NCI-H1417 treated with DMSO at 0.1 percent for 48 hours (cell line): ENCODE measurements at places on chromosomes 13 and 19.

GRCh38 chr19:31882709-31883108, 462.7 kb upstream of the ZNF507 start:
- no peak for DNase-seq

DNA sequence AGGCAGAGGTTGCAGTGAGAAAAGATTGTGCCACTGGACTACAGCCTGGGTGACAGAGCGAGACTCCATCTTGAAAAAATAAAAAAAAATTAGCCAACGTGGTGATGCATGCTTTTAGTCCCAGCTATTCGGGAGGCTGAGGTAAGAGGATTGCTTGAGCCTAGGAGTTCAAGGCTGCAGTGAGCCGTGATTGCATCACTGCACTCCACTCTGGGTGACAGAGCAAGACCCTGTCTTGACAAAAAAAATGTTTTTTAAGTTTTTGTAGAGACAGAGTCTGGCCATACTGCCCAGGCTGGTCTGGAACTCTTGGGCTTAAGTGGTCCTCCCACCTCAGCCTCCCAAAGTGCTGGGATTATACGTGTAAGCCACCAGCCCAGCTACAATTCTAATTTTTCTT, 22.4 kb upstream of the LSM14A start:
- no peak for DNase-seq

DNA sequence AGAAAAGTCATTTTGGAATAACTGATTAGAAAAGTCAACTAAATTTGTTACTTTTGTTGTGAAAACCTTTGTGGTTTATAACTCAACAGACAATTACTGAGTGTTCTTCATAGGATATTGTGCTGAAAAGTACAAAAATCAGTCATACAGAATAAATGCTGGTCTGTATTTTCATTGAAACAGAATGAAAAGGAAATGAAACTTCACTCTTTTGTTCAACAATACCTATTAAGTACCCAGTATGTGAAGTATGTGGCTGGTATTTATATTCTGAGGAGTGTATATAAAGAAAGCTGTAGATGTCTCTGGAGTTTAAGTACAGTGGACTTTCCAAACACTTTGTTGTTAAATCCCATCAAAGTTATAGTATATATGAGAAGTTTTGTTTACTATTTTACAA, 828.4 kb upstream of the ATXN8OS start:
- no peak for DNase-seq

- no peak for DNase-seq
Measured at GRCh38 chr19:47641891-47642485, 33.1 kb downstream of the BICRA start.

GRCh38 chr13:112931028-112931934, 37.7 kb upstream of the MCF2L start:
- peak; percentile 78 for DNase-seq

DNA sequence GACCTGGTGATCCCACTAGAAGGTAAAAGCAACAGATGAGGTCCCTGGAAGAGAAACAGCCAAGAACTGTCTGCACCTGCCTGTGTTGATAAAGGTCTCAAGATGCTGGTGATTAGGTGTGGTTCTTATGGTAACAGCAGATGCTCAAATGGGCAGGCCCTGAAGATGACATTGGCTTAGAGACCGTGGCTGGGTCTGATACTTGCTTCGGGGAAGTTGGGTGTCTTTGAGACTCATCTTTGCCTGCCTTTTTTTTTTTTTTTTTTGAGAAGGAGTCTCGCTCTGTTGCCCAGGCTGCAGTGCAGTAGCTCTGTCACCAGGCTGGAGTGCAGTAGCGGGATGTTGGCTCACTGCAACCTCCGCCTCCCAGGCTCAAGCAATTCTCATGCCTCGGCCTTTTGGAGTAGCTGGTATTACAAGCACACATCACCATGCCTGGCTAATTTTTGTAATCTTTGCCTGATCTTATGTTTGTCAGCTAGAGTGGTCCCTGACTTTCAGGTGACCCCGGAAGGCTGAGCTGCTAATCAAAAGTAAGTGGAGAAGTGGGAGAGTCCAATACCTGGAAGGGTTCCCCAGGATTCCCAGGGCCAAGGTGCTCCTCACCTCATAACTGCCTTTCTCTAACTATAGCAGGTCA, 7.9 kb downstream of the SLC25A23 start:
- no peak for DNase-seq

DNA sequence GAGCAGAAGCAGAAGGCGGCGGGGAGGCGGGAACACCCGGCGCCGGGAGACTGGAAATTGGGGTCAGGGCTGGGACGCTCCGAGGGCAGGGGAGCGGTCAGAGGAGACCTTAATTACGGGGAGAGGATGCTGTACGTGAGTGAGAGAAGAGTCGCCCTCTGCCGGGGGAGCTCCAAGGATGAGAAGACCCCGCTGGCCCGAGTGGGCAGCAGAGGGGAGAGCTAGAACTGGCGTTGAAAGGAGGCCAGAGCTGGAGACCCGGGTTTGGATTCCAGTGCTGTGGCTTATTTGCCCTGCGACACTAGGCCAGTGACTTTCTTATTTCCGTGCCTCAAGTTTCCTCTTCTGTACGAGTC, 536 bp downstream of the FAM32A start:
- no peak for DNase-seq

DNA sequence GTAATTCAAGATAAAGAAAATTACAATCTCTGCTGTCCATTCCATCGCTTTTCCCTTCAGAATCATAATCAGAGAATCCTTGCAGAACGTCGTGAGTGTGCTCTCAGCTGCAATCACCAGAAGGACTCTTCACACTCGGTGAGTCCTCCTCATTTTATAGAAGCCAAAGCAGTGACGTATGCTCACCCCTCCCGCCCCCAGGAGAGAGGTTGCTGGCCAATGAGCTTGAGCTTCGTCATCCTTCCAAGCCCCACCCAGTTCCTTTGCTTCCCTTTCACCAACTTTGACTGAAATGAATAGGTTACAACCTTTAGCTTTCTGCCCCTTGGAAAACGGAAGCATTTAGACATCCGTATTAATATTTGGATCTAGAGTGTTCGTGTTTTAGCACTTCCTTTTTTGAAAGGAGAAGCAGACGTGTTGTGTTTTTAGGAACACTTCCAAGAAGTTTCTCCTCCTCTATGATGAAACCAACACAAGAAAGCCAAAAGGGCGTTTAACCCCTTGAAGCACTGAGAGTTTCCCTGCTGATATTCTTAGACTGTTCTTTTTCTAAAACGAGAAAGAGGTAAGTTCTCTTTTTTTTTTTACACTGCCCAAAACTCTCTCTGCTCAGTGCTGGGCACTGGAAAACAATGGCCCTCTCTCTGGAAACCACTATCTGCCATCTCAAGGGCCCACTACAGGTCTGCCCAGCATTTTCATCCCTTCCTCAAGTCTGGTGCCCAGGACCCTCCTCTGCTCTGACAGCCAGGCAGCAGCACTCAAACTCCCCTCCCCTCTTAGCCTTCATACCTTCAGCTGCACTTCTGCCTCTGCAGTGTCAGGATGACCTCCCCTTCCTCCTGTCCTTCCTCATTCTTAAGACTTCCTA, 44.3 kb upstream of the CEACAM21 start:
- no peak for DNase-seq

DNA sequence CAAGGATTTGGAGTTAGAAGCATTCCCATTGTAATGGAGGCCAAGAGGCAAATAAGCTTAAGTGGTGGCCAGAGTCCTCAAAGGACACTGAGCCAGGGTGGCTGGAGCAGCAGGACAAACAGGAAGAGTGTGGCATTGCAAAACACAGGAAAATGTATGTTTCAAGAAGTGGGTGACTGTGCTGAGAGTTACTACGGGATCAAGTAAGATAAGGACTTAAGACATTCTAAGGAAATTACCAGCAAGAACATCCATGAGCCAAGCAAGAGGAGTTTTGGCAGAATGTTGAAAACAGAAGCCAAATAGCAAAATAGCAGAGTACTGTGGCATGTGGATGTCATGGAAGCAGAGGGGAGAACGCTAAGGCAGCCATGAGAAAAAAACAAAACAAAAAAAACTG, 104.2 kb downstream of the RAP2A start:
- DNase-seq = no peak

DNA sequence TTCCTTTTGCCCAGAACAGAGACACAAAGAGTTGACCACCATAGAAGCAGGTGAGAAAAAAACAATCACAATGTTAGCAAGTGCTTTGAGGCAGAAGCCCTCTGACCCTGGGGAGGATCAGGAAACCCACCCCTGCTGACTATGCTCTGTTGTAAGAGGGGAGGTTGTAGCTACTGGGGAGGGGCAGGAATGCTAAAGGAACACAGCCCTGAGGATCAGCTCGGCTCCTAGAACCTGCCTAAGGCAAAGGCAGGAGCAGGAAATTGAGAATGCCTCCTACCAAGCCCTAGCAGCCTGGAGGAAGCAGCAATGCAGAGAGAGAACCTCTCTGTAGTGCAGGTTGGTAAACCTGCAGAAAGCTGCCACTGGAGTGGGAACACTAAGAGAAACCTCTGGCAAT, 624.0 kb upstream of the KLF12 start:
- no peak for DNase-seq

DNA sequence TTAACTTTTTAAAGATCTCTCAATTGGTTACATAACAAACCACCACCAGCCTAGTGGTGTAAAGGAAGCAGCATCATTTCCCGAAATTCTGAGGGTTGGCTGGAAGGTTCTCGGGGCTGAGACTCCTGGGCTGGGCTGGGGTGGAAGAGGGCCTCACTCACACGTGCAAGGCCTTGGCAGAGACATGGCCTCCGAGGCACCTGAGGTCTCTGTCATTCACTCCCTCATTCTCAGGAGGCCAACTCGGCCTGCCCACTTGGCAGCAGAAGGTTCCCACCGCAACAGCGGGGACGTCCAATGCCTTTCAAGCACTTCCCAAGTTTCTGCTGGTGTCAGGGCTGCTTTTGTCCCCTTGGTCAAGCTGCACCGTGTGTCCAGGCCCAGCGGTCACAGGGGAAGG, 18.6 kb upstream of the RASA3 start:
- no peak for DNase-seq

GRCh38 chr13:90867336-90867683, 480.2 kb upstream of the MIR17HG start:
- peak; percentile 73 for DNase-seq

DNA sequence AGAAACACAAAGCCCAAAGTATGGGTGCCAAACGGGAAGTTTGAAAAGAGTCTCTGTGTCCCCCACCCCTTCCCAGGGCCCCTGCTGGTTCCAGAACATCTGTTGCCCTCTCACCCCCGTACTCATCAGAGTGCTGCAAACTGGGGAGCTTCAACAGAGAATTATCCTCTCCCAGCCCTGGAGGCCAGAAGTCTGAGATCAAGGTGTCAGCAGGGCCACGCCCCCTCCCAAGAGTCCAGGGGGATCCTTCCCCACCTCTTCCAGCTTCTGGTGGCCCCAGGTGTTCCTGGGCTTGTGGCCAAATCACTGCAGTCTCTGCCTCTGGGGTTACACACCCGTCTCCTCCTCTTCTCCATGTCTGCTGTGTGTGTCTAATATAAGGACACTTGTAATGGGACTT, 183.4 kb downstream of the PTPRS start:
- no peak for DNase-seq

- no peak for DNase-seq
Measured at GRCh38 chr19:51365965-51366388, at the start of gene ETFB. ETFB (minus strand) TSS chr19:51366388; CDS start chr19:51366326, 62 bp downstream.

DNA sequence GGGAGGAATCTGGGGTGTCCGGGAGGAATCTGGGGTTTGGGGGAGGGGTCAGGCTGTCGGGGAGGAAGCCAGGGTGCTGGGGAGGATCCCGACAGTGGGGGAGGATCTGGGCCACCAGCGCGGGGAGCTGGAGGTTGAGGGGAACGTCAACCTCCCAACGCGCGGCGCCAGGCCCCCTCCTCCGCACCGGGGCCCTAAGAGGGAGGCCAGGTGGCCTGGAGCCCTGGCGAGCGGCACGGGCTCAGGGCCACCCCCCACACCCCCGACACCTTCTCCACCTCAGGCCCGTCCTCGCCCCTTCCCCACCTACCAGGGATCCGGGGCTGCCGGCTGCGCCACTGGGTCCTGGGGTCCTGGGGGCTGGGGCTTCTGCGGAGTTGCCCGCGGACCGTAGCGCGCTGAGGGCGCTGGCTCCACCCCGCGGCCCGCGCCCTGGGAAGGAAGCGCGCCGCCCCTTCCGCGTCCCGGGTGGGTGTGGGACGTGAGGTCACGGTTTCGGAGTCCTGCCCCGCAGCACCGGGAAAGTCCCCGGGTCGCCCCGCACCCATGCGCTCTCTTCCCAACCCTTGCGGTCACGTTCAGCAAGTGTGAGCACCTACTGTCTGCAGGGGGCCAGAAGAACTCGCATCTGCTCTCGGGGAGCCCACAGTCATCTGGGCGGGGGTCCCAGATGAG, at the start of gene TICAM1:
Gene TICAM1, minus strand, starts transcription at position 409 of the 675 bp plus-strand sequence. CDS start 13,335 bp downstream, outside the sequence.
- DNase-seq = no peak

DNA sequence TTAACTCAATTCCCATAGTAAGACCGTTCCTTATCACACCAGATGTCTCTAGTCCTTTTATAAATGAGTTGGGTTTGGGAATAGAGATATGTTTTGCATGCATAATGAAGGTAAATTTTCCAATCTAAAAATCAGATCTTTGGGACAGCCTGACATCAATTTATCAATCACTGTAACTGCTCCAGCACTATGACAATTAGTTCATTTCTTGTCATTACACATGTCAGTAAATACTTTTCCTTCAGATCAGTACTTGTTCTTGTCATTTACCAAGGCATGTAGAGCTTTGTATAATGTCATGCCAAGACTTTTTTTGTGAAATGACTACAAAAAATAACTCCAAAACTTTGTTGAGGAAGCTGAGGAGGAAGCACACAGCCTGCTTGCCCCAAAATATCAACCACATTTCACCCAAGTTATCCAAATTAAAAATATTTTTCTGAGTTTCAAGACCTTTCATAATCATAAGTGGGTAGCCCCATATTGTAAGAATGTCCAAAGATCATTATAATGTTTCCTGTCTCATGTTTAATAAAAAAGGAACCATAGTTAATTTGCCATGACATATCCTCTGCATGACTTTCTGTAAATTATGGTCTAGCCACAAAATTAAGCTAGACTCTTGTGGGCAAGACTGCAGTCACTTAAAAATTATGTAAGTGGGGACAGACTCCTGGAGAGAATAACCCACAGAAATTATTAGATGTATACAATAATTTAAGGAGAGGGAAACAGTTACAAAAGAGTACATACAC, 586.8 kb downstream of the TBC1D4 start:
- no peak for DNase-seq

GRCh38 chr13:65378484-65378883, 1851.7 kb downstream of the PCDH9 start:
- no peak for DNase-seq

DNA sequence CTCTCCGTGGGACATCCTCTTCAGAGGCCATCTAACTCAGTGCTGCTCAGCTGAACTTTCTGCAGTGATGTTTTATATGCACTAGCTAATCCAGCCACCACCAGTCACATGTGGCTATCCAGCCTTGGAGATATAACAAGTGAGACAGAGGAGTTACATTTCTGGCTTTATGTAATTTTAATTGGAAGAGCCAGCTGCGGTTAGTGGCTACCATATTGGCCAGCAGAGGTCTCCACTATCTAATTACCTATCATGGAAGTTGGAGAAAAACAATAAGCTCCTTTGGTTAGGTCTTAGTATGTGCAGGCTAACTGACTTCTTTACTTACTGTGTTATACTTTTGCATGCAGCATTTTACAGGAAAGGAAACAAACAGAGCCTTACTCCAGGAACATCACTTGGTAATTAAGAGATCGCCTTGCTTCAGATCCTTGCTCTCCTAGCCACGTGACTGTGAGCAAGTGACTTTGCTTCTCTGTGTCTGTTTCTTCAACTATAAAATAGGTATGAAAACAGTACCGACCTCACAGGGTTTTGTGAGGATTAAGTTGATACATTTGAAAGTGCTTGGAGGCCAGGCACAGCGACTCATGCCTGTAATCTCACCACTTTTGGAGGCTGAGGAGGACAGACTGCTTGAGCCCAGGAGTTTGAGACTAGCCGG, 1.6 kb upstream of the KLK10 start:
- DNase-seq = no peak
